Left ventricle myocardium superior (tissue), 1 donor: ENCODE measurements at places on chromosomes 4 and X.
A peak's percentile ranks its signal among the peaks of the same experiment; 100 is the strongest.

- no peak for DNase-seq
These were observed 98.1 kb downstream of the MGST2 start for GRCh38 chr4:139763672-139764071.

DNA sequence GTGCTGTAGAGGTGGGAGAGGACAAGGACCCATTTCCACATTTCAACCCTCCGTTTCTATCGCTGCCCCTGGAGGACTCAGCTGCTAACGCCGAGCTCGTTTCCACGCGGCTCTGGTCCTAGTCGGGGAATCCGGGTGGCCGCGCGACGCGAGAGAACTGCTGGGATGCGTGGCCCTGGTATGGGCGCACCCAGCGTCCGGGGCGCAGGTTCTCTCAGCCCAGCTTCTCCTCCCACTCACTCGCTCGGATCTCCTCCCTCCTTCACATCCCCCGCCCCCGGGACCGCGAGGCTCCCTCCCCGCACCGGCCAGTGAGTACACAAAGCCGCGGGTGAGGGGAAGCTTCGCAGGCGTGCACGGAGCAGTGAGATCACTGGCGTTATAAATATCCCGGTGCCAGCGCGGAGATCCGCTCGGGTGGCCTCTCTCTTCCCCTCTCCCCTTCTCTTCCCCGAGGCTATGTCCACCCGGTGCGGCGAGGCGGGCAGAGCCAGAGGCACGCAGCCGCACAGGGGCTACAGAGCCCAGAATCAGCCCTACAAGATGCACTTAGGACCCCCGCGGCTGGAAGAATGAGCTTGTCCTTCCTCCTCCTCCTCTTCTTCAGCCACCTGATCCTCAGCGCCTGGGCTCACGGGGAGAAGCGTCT is at the start of gene FGF5:
Gene FGF5, plus strand, starts transcription at position 412 of the 649 bp plus-strand sequence. Its CDS starts 161 bp downstream, at position 573.
- peak; percentile 61 for DNase-seq

- DNase-seq = peak; percentile 94
These were observed at the start of gene AFAP1 for GRCh38 chr4:7939377-7940108. TSS of gene AFAP1 (minus strand) at chr4:7939861. CDS start at chr4:7872078, 67,783 bp downstream.

DNA sequence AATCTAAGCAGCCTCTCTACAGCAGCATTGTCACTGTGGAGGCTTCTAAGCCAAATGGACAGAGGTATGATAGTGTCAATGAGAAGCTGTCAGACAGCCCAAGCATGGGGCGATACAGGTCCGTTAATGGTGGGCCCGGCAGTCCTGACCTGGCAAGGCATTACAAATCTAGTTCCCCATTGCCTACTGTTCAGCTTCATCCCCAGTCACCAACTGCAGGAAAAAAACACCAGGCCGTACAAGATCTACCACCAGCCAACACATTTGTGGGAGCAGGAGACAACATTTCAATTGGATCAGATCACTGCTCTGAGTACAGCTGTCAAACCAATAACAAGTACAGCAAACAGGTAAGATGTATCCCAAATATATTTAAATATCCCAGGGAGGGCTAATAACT is 4.1 kb downstream of the PCDH7 start:
- no peak for DNase-seq

- no peak for DNase-seq
These were observed 263.2 kb downstream of the PDHA2 start for GRCh38 chr4:96103086-96103485.

GRCh38 chr4:39812500-39812899 is 114.6 kb downstream of the UBE2K start:
- DNase-seq = no peak

- DNase-seq = no peak
These were observed 10.4 kb downstream of the KIT start for GRCh38 chr4:54668014-54668611.

- DNase-seq = no peak
These were observed 230.0 kb upstream of the NWD2 start for GRCh38 chr4:37014584-37014983.

GRCh38 chr4:110131916-110132315 is 66.5 kb downstream of the ELOVL6 start:
- no peak for DNase-seq

GRCh38 chr4:173273941-173274340 is 60.2 kb downstream of the HMGB2 start:
- no peak for DNase-seq
